Inflammatory macrophage treated with lipopolysaccharide for 1 hour (primary cell): ENCODE measurements at places on chromosomes 16 and 17.

GRCh38 chr17:74198694-74199093, 4.8 kb upstream of the RPL38 start:
- no peak for DNase-seq

- no peak for DNase-seq
Measured at GRCh38 chr16:23976524-23976923, 140.7 kb downstream of the PRKCB start.

- DNase-seq, result no peak
Measured at GRCh38 chr16:88905563-88905962, 39.1 kb upstream of the PABPN1L start.

GRCh38 chr17:5757314-5757907, 173.1 kb upstream of the NLRP1 start:
- no peak for DNase-seq
